Thoracic aorta (tissue), 2 donors: ENCODE measurements at places on chromosomes 2 and 18.
A peak's percentile ranks its signal among the peaks of the same experiment; 100 is the strongest.

GRCh38 chr2:16066261-16067036 is 126.1 kb downstream of the MYCN start:
- no peak for DNase-seq

DNA sequence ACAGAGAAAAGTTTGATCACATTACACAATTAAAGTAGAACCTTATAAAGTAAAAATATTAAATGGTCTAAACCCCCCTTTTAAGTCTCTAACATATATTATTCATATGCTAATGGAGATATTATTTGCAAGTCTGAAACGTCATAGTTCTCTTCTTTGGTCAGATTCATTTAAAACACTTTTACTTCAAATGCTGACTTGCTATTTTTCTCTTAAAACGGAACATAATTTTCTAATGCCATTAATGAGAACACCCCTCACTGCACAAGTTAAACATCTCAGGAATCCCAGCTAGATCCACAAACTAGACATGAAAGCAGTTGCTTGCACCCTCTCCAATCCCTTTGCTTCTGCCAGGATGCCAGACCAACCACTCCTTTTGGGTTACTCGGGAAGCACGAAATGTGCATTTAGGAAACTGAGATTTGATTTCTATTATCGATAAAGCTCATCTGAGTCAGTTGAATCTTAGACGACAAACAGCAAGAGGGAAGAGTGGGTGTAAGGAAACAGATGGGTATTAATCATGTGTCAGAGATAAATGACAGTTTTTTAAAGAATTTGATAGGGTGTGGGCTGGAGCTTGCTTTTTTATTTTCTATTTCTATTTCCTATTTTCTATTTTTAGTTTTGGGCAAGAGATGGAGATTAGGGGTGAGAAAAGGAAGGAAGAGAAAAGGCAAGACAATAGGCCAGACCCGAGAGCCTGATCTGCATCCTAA is 1.5 kb downstream of the ADD2 start:
- no peak for DNase-seq

DNA sequence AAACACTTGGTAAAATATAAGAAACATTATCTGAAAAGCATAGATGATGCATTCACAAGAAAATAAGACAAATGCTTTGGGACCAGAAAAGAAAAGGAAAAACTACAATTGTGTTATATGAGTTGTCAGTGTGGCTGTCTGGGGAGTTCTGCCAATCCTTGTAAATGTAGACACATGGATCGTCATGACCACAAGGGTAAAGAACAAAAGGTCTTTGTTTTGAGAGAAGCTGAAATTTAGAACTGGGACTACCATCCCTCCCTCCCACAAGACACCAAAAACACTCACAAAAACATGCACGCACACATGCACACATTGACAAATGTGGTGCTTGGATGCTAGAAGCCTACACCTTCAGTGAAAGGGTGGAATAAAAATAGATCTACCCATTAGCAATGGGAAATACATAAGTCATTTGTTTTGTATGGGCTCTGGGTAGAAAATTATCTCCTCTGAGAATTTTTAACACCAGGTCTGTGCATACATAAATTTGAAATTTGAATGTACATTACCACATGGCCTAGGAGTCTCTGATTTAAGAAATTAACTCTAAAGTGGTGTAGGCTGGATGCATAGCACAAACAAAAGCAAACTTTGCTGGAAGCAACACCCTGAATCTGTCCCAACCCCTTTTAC is 266.2 kb upstream of the SLC39A10 start:
- DNase-seq, result no peak

- DNase-seq, result no peak
Observed at GRCh38 chr2:43634604-43635306, 2.3 kb upstream of the PLEKHH2 start.

DNA sequence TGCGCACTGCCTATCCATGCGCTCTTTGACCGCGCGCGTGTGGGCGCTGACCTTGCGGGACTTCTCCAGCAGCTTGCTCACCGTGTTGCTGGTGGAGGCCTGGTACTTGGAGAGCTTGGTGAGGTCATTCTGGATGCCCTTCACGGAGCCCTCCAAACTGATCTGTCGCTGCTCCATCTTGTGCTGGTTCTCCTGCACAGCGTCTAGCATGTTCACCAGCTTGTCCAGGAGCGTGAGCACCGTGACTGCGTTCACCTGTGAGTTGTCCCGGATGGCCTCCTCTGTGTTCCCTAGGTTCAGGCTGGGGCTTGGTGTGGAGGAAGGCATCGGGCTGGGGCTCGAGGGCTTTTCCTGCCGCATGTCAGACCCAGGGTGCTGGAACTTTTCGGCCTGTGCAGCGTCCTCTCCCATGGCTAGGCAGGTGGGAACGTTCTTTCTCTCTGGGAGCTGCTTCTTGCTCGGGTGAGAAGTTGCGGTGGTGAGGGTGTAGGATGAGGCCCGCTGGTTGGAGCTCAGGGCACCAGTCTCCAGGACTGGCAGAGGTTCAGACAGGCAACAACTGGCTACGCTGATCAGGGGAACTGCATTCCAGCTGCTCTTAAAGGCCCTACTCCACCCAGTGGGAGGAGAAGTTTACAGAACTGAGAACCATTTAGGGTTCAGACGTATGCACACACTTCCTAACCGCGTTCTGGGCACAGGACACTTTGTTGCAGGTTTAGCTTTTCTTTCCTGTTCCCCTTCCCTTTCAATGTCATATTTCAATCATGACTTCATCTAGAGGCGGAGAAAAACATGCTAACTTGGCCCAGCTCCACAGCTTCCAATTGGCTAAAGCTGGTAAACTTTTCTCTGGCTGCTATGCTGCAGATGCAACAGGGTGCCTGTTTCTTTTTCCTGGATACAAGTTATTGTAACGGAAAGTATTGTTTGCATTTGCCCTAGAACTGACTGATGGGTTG is at the start of gene CAVIN2:
Gene CAVIN2, minus strand, starts transcription at position 574 of the 962 bp plus-strand sequence. Its CDS starts 163 bp downstream, at position 411.
- DNase-seq, result no peak

- no peak for DNase-seq
Observed at GRCh38 chr2:138277062-138277461, 224.5 kb upstream of the SPOPL start.

- no peak for DNase-seq
Observed at GRCh38 chr2:239943991-239944631, 81.0 kb downstream of the NDUFA10 start.

- no peak for DNase-seq
Observed at GRCh38 chr2:42225573-42225972, 56.4 kb downstream of the EML4 start.

GRCh38 chr2:58535182-58535581 is 294.1 kb upstream of the FANCL start:
- DNase-seq, result no peak

DNA sequence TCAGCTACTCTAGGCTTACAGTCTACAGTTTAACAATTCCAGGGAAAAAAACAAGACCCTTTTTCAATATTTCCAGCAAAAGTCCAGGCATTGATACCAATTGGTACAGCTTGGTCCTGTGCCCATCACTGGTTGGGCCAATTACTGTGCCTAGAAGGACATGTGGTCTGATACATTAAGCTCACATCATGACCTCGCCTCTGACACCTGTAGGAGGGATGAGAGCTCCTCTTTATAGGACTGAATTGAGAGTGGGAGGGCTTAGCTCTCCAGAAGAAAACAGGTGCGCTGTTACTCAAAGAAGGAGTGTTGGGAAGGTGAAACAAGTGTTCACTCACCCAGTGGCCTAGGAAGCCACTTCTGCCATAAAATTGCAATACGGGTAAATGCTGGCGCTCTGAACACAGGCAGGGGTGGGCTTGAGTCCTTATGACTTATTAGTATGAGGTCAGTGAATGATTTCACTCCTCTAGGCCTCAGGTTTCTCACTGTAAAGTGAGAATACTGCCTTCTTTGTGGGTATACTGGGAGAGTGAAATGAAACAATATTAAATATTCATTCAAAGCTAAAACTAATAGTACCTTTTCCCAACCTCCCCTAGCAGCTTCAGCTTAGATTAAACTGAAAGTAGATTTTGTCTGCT is 49.7 kb downstream of the RABL2A start:
- DNase-seq, result no peak

DNA sequence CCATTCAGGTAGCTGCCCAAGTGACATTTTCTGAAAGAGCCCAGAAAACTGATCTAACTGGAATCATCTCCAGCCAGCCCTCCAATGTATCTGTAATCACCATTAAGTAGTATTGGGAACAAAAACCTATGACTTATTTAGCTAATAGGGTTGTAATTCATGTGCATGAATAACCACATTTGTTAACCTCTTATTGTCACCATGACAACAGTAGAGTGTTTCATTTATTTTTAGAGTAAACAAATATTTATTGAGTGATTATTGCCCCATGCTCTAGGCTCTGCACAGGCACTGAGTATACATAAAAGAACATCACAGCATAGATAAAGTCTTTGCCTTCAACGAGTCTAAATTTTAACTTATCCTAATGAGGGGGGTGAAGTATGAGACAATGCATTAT is 265.4 kb upstream of the UBE2E3 start:
- no peak for DNase-seq

- DNase-seq, result no peak
Observed at GRCh38 chr18:56984731-56985130, 162.2 kb upstream of the BOD1L2 start.

- DNase-seq, result no peak
Observed at GRCh38 chr2:42191285-42192009, 22.3 kb downstream of the EML4 start.

DNA sequence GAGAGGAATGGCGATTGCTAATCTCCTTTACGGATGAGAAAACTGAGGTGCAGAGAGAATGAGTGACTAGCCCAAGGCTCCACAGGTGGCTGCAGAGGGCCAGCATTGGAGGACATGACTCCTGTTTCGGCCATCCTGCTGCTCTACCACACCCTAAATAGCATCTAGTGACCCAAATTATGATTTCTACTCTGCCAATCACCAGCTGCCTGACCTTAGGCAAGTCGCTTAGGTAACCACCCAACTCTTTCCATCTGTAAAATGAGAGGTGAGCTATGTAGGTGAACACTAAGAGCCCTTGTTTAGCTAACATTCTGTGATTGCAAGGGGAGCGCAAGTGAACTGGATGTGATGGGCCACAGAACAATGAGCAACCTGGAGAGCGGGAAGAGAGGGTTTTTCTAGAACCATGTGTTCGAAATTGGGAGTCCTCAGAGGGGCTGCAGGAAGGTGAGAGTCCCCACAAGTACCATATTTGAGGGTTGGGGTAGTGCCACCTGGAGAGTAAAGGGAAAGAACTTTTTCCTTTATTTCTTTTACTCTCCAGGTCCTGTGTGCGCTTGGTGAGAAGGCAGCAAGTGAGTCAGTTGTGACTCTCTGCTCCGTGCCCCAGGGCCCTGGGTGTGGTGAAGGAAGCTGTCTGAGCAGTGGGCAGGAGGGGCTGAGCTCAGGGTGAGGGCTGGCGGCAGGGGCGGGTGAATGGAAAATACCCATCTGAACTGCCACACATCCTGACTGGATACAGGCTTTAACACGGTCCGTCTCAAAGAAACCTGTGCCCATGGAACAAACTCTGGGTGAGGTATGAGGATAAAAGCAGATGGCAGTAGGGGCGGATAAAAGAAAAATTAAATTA is 2.4 kb downstream of the CYP27C1 start:
- DNase-seq, result no peak

GRCh38 chr2:95158891-95159619 is 593 bp downstream of the ZNF514 start:
- no peak for DNase-seq

GRCh38 chr2:134206573-134206972 is 47.3 kb upstream of the MGAT5 start:
- peak; percentile 33 for DNase-seq

DNA sequence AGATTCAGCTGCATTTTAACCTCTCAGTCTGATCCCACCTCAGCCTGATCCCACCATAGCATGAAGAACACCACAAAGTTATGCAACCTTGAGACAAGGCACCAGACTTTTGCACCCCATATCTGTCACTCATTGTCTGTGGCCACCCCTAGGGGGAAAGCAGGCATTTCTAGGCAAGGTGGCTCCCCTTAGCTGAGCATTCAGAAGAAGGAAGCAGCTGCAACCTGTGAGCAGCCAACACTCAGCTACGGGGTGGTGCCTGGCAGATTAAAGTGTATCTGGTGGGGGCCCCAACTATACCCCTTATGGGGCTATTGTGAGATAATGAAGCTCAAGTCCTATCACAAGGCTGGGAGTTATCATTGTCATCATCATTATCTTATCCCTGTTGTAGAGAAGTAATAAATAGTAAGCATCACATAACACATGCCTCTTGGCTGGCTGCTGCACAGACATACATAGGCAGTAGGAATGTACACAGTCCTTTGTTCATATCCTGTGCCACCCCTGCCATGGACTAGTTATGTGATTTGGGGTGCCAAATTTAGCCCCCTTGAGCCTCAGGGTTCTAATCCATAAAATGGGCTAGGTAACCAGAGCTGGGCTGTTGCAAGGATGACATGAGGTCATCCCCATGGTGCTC is 20.6 kb upstream of the TMEM163 start:
- DNase-seq, result no peak

- no peak for DNase-seq
Observed at GRCh38 chr2:63729831-63730230, 111.9 kb upstream of the UGP2 start.

DNA sequence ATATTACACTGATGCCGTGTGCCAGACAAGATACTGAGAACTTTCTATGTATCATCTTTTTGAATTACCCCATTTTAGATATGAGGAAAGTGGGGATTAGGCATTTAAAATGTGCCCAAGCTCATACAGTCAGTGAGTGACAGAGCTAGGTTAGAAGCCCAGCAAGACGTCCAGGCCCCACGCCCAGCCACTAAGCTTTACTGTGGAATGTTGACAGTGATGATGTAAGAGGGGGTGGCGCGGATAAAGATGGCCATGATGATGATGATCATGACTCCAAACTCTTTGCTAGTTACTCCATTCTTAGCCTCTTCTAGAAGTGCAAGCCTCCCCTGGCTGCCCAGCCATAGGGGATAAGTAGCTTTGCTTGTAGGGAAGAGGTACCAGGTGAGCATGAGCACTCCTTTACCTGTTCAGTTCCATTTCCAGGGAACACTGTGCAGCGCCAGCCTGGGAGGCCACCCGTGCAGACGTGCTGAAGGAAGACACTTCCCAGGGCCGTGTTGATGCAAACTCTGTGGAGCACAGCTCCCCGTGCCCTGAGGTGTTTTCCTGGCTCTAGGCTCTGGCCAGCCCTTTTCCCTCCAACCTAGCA is 65.5 kb downstream of the BCL2L11 start:
- DNase-seq, result no peak

- no peak for DNase-seq
Observed at GRCh38 chr2:159713631-159714246, 1.4 kb downstream of the MARCHF7 start.

DNA sequence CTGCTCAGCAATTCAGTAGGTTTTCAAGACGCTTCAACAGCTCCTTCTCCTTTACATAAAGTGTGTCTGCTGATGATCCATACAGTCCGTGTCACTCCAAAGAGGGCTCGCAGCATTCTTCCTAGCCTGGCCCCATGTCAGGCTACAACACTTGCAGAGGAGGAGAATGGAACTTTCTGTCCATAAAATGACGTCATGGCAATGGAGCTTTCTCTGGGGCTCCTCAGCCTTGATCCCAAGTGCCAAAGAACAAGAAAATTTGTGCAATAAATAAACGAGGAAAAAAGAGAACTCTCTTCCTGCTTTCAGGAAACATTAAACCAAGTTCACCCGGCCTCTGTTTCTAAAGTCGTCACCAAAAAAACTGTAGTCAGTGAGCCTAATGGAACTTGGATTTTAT is 199.5 kb upstream of the MEIS1 start:
- no peak for DNase-seq

- no peak for DNase-seq
Observed at GRCh38 chr18:14949800-14950664, 202.1 kb downstream of the ANKRD30B start.

GRCh38 chr18:63062246-63062645 is 257.3 kb downstream of the BCL2 start:
- DNase-seq, result no peak
